Fibroblast of the aortic adventitia (primary cell): ENCODE measurements at places on chromosomes 3 and 15.
A peak's percentile ranks its signal among the peaks of the same experiment; 100 is the strongest.

- no peak for DNase-seq
Measured at GRCh38 chr15:68191555-68191954, 13.6 kb downstream of the CALML4 start.

GRCh38 chr3:171812811-171813210 is 2.5 kb upstream of the PLD1 start:
- DNase-seq: peak; percentile 76

DNA sequence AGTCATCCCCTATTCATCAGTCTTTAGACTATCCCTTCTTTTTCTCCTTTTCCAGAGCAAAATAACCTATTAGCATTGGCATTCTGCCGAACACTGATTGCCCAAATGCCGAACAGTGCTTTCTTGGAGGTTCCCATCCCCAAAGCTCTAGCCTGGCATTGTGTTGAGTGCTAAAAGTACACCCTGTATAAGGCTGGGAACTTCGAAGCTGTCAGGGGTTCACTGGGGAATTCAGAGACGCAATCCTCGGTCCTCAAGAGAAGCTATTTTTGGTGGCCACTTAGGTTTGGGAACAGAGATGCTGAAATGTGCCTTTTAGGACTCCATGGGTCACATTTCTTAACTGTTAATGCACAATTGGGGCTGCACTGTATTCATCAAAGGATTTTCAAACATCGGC is 8.4 kb downstream of the FRMD5 start:
- no peak for DNase-seq

GRCh38 chr3:5583920-5584319 is 396.4 kb downstream of the EDEM1 start:
- no peak for DNase-seq

DNA sequence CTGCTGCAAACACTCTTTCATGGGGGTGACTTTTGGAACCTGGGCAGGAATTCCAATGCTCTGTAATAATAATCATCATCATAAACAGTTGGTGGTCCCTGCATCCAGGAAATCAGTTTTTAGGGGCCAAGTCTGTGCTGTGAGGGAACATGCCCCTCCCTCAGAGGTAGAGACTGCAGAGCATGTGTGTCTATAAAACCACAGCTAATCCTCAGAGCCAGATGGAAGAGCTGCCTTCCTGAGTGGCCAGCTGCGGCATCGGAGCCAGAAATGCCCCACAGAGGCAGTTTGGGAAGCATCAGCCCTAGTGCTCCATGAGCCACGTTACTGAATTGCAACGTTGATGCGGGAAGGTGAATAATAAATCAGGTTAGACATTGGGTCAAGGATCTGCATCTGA is 12.9 kb upstream of the TPM1 start:
- no peak for DNase-seq

DNA sequence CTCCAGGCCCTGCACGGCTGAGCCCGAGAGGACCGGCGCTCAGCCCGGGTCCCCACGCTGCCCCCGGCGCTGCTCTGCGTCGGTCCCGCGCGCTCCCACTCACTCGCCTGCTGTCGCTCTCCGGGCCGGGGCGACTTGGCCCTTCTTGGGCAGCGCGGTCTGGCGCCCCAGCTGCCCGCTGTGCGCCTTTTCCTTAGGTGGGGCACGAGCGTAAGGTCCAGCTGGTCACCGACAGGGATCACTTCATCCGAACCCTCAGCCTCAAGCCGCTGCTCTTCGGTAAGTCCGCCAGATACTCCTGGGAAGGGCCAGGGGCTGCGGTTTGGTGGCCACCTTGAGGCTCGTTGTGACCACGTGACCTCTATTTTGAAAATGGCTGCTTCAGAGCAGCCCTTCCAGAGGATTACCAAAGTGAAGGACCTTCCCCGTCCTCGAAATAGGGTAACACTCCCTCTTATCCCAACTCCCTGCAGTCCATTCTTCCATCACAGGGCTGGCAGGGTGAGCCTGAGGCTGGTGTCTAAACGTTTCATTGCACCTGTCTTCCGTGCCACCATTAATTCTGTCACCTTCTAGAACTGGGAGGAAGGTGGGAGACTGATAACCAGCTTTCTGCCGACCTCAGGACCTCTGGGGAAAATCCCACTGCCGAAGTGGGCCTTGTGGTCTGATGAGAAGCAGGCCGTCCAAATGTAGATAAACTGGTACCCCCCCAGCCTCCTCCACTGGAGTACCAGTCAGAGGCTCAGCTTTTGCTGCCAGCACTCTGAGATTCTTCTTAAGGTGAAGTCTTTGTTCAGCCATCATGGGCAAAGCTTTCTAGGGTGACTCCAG is 812 bp downstream of the P4HTM start:
- peak; percentile 35 for DNase-seq

GRCh38 chr3:129595544-129596193 is 10.8 kb downstream of the PLXND1 start:
- DNase-seq: peak; percentile 6

DNA sequence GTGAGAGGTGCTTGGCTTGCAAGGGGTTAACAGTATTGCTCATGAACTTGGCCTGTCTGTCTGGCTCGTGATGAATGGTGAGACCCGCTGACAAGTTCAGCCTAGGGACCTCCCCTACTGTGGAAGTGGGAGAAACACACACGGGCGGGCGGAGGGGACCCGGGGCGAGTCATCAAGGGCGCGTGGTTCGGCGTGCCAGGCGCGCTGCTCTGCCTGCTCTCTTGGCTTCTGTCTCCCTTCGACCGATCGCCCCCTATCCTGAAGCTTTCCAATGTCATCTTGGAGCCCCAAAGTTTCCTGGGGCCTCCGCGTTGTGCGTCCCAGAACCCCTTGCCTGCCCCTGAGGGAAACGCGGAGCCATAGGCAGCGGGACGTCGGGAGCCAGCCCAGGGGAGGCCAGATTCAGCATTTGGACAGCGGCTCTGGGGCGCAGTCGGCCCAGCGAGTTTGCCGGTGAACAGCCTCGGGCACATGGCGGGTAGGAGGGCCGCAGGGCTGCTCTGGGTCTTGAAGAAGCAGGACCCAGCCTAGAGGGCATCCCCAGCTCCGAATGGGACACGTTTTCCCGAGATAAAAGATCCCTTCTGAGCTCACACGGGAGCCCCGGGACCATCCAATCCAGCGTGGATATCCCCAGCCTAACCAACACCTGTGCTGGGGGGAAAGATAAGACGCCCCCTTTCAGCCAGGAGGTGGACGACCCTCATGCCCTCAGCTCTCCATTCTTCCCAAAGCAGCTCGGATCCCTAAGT is 27.0 kb upstream of the POLG start:
- DNase-seq: peak; percentile 65

- DNase-seq: no peak
Measured at GRCh38 chr3:119580067-119580760, 922 bp downstream of the ADPRH start.

DNA sequence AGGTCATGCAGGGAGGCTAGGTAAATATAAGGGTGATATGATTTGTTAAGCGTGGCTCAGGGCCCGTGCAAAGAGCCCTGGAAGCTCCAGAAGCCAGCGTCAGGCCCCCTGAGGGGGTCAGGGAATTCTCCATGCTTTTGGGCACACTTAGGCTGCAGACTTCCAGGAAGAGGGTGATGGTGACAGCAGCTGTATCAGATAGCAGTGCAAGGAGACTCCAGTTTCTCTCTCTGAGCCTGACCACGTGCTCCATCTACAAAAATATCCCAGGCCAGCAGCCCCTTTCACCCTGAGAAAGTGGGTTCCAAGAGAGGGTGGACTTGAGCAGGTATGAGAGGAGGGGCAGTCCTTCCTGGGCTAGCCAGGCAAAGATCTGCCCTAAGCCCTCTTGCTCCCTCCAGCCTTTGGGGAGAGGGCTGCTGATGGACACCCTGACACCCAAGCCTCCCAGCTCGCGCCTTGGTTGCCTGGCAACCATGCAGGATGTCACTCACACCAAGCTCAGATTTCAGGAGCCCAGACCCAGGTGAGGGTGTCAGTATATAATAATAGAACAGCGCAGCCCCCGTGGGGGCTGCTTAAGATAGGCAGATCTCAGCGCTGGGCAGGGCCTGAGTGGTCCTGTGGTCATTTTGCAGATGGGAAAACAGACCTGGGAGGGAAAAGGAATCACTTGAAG is 35.8 kb downstream of the ATP2B2 start:
- DNase-seq: no peak

GRCh38 chr3:144314946-144315345 is 343.3 kb downstream of the DIPK2A start:
- no peak for DNase-seq

DNA sequence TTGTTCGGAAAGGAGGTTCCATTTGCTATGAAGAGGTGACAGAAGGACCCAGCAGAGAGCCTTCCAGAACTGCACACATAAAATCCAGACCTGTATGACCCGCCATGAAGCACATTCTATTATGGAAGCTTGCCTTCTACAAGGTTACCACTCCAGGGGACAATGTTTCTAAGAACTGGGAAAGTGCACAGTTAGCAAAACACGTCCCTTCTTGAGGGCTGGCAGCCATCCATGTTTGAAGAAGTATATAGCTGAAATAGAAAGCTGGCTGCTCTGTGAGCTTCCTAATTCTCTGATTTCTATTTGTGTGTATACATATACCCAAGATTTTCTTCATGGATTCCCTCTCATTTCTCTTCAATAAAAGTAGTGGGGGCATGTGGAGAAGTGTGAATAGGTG is 74.6 kb downstream of the CNTN3 start:
- no peak for DNase-seq
